ENCODE measurements at places on chromosomes 12 and 14.

DNA sequence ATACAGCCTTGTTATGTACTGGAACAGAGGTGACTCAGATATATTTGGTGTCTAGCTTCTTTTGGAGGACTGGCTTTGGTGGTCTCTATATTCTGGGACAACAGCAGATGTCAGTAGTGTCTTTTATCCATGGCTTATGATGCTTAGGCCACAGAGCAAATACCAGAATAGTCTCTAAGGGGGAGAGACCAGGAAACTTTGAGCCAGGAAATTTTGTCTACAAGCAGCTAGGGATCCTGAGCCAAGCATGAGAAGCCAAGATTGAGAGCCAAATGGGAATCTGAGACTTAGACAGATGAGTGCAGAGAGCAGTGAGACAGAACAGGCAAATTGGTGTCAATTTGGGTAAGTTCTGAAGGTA, 28.4 kb upstream of the PTPRR start:
- no peak for DNase-seq

- DNase-seq, result no peak
Measured at GRCh38 chr12:70080566-70080965, 162.7 kb upstream of the CNOT2 start.

DNA sequence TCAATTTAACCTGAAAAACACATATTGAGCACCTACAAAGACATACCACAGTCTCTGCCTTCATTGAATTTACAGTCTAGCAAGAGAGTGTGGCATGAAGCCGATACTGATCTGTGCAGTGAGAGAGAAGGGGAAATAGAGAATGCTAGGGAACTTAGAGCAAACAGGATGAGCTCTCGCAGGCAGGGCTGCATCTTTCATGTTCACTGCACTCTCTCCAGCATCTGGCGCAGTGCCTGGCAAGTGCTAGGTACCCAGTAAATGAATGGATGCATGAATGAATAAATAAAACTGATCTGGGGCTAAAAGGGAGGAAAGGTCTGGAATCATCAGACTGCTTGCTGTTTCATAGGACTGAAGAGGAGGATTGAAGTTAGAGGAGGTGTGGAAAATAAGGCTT, 256.5 kb upstream of the NPAS3 start:
- DNase-seq, result no peak

GRCh38 chr14:42090122-42090521, 483.4 kb downstream of the LRFN5 start:
- DNase-seq, result no peak

GRCh38 chr14:96062010-96062409, 22.8 kb downstream of the C14orf132 start:
- no peak for DNase-seq

DNA sequence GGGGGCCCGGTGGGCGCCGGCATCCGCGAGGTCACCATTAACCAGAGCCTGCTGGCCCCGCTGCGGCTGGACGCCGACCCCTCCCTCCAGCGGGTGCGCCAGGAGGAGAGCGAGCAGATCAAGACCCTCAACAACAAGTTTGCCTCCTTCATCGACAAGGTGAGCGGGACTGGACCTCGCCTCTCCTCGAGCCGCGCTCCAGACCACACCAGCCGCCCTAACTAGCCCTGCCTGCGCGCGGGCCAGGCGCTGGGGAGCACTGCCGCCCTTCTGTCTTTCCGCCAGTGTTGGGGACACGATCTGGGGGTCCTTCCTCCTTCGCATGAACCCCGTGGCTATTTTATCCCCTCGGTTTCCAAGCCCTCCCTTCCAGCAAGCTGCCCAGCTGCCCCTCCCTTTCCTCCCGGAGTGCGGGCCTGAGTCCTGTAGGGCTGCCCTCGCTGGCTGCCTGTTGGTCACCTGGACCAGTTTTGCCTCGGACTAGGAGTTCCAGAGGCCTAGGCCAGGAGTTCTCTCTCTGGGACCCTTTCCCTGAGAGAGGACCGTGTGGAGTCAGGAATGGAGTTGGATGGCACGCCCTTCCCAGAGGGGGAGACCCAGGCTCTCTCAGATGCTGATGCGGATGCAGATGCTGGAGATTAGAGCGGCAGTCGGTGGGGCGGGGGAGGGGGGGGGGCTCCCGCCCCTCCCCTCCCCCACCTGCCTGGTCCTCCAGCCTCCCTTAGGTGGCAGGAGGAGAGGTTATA, 592 bp downstream of the KRT7 start:
- no peak for DNase-seq

GRCh38 chr14:38286452-38286851, 30.6 kb upstream of the CLEC14A start:
- no peak for DNase-seq

GRCh38 chr14:105205673-105206208, 24.6 kb upstream of the NUDT14 start:
- DNase-seq, result no peak

GRCh38 chr12:114916124-114916523, 232.1 kb upstream of the TBX3 start:
- no peak for DNase-seq

- no peak for DNase-seq
Measured at GRCh38 chr12:57866308-57867019, 19.9 kb upstream of the CTDSP2 start.

DNA sequence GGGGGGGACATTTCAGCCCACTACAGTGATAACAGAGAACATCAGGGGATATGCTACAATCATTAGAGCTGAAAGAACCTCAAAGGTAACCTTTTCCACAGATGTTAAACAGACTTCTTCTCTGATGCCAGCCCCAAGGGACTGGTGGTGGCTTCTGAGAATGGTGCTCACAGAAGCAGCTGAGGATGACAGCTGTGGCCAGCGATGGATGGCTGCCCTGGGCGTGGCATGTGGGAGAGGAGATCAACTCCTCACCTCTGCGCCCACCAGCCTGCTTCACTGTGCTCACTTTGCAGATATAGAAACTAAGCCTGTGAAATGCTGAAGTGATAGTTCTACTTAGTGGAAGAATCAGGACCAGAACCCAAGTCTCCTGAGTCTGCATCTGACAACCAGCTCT, 33.0 kb downstream of the FOXN3 start:
- DNase-seq, result no peak

GRCh38 chr12:132522592-132523380, 32.8 kb downstream of the FBRSL1 start:
- no peak for DNase-seq

- DNase-seq, result no peak
Measured at GRCh38 chr12:68776976-68777610, 30.9 kb upstream of the MDM2 start.

DNA sequence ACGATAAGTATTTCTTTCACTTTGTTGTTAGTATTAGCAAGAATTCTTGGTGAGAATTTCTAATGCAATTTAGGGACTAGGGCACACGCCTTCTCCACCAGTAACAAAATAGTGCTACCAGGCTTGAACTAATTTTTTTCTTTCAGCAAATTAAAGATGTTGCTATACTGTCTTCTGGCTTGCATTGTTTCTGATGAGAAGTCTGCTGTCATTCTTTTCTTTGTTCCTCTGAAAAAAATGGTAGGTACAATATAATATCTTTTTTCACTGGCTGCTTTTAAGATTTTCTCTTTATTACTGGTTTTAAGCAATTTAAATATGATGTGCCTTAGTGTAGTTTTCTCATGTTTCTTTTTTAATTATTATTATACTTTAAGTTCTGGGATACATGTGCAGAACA, 171.2 kb downstream of the PCNX1 start:
- DNase-seq, result no peak

DNA sequence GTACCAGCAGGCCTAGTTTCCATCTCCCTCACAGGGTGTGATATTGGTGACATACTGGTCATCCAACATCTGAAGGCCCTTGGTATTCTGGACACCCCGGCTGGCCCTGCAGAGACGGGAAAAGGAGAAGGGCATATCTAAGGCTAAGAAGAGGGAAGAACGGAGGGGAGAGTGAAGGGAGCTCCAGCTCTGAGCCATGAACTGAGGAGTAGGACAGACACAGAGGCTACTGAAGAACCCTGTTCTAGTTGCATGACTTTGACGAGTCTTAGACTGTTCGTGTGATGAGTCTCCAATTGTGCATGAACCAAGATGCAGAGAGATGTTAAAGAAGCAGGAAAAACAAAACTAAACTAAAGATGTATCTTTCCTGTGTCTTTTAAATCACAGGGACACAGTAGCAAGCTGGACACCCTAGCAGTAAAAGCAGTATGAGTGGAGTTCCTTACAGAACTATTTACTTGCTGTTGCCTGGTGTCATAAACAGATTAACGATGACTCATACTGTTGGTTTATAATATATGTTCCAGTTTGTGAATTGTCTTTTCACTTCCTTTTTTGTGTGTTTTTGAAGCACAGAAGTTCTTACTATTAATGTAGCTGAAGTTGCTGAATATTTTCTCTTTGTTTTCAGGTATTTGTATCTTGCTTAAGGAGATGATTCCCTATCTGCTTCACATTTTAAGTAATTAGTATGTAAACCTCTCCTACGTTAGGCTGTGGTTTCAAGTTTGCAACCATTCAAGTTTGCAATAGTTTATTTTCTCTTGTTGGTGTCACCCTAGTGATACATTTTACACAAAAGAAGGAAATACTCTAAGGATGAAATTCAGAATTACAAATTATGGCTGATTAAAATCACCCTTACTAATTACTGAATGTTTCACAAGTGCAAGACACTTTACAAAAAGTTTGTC, 15.7 kb downstream of the FAR2 start:
- no peak for DNase-seq

GRCh38 chr14:26794731-26795130, 196.9 kb upstream of the NOVA1 start:
- DNase-seq, result no peak

- DNase-seq, result no peak
Measured at GRCh38 chr14:75023108-75023507, 20.4 kb downstream of the EIF2B2 start.

DNA sequence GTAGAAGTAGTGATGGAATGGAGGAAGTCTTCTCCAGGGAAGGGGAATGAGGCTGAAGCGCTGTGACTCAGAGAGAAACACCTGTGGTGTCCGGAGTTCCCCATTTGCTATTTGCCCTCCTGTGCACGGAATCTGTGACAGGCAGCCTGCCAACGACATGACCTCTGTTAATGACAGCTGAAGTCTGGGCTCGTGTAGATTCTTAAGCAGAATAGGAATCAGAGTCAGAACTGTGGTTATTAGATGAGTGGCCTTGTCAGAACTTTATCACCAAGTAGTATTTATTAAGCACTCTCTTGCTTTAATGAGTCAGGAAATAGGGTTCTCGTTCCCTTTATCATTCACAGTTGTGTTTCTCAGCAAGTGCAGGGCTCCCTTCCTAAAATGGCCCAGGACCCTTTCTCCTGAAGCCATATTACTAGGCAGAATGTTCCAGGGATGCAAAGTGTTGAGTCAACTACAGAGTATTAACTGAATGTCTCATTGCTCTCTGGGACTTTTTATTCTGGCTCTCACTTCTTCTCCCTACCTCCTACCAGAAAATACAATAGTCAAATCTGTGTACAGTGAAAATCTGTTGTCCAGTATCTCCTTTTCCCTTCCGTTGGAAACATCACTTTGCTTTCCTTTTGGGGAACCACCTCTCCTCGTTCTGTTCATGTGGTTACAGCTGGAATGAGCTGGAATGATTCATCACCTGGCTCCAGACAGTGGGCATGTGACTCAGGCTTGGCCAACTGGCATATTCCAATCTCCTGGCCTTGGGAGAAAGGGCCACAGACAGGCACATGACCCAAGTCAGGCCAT, 77.8 kb upstream of the MAX start:
- no peak for DNase-seq

- DNase-seq, result no peak
Measured at GRCh38 chr12:27048822-27049752, 26.7 kb downstream of the MED21 start.

DNA sequence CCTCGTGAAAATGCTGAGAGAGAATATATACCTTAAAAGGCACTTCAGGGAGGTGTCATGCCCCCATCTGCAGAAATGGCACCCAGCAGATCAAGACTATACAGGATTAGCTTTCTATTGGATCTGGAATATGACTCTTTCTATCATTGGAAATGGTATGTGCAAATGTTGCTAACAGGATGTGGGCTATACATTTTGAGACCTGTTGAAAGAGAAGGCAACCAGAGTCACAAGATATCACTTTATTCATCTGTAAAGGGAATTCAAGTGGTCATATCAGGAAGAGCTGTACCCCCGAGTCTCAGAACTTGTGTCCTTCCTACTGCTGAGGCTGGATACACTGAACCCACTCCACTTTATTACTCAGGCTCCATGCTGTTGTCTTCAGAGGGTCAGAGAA, 46.1 kb upstream of the FRMD6 start:
- DNase-seq, result no peak

DNA sequence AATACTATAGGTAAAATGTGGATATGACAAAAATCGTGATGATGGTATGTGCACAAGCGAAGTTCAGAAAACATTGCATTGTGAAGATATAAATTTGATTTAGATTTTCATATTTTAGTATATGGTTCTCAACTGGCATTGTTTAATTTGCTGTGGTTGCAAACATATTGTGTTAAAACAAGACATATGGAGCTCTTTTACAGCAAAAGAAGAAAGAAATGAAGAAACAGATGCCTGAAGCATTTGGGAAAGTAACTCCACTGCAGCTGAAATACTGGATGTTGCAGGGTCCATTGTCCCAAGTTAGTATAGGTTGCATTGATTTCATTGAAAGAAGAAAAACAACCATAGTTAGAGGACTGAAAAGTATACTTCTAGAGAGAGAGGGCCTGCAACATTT, 185.8 kb upstream of the SSTR1 start:
- no peak for DNase-seq

DNA sequence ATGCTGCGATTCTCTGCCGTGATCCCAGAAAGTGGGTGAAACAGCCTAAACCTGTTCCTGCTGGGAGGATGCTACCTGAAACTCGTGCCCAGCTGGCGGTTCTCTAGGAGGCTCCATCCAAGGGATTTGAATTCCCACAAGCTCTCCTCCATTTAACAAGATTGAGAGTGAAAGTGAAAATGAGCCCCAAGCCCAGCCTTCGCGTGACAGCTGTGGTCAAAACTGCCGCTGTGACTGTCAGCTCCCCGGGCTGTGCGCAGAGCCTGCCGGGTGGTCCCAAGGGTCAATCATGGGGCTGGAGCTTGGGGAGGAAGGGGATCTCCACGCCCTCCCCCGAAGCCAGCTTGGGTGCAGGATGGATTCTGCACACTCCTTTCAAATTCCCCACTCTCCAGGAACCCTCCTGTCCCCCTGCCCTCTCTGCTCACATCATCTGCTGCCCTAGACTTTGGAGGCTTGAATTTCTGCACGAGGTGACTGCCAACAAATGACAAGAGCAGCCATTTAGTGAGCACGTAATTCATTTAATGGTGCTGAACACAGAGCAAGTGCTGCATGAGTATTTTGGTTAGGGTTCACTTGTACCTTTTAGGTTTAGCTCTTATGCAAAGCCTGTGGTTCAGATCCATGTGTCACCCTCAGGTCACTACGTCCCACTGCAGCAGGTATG, 5.3 kb downstream of the ASB2 start:
- DNase-seq, result no peak

- DNase-seq, result no peak
Measured at GRCh38 chr14:24032727-24033418, 18.9 kb upstream of the CARMIL3 start.

DNA sequence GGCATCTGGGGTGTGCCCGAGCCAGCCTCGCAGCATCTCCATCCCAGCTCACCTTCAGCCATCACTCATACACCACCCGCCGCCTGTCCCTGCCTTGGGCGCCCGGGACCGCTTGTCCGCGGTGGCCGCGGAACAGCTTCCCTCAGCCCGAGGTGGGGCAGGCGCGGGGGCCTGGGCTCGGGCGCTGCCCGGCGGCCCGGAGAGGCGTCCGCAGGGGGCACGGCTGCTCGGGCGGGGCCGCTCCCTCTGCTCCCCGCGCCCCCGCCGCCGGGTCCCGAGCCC, 430 bp downstream of the SLC41A2 start:
- DNase-seq, result no peak

GRCh38 chr14:65661865-65662264, 249.3 kb downstream of the FUT8 start:
- no peak for DNase-seq

- DNase-seq, result no peak
Measured at GRCh38 chr14:88196116-88196890, 126.8 kb downstream of the KCNK10 start.
